ENCODE measurements at places on chromosomes 11 and 22.
A peak's percentile ranks its signal among the peaks of the same experiment; 100 is the strongest.

DNA sequence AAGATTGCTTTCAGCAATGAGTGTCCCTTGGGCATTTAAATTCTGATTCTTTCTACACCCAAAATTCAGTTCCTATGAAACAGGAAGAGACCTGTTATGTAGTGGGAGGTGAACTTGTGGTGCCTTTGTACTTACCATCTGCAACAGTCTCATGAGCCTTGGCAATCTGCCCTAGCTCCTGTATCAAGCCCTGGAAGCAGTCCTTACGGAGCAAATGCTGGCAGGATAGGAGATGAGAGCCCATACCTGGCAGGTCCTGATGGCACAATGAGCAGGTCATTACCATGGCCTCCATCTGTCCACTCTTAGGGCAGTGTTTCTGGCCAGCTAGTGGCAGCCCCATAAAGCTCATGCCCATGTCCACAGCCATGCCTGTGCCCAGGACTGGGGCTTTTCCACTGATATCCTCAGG is 10.8 kb downstream of the TRIM66 start:
- DNase-seq: peak; percentile 35

DNA sequence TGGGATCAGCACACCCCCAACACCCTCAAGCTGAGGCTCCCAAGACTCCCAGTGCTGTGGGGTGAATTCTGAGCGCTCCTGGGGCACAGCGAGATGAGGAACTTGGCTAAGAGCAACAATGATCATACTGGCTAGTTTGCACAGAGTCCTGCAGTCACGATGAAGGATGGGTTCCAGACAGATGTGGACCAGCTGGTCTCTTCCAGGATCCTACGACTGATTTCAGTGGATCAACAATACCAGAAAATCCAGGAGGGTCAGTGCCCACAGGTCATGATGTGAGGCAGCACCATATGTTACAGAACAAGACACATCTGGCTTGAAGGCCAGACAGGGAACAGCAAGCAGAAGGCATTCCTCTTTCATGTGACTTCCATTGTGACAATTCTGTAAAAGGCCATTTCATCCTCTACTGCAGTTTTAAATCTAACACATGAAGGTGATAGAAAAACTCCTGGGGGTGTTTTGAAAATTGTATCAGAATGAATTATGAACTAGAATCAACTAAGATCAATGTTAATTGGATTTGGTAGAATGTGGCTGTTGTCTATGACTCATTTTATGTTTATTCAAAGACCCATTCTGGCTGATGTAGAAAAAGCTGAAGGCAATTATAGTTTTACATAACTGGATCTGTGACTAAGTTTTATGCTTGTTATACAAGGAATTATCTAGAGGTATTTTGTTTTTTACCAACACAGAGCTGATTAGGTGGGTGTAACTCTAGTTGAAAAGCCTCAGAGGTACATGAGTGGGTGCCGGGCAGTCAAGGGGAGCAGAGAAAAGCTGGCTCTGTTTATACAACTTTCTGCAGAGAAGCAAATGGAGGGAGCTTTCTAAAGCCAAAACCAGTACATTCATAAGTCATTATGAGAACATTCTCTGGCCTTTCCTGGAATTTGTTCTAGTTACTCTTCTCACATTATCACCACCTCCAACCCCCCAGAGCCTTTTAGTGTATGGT is 29.1 kb downstream of the OR52K1 start:
- DNase-seq: no peak

GRCh38 chr11:118048472-118049370 is 28.2 kb upstream of the TMPRSS4 start:
- no peak for DNase-seq

DNA sequence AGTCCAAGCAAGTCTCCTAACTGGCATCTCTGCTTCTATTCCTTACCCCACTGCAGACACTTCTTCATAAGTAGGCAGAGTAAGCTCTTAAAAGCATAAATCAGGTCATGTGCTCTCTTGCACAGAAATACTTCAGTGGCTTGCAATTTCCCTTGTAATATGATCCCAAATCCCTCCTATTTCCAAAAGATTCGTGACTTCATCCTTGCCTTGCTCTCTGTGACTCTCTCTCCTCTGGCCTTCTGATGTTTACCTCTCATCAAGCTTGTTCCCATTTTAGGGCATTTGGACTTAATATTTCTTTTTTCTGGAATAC is 37.4 kb upstream of the NCR3LG1 start:
- no peak for DNase-seq

DNA sequence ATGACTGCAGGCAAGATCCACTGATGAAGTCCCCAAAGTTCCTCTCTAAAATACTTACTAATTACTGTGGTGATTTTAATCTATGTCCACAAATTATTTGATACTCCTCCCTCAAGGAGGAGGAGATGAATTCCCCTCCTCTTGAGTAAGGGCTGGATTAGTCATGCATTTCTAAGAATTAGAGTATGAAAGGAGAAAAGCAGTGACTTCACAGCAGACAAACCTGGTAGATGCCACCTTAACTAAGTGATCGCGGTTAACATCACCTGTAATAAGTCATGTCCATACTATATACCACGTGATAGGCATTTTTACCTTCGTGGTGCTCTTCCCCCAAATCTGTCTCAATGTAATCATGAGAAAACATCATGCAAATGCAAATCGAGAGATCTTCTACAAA is 52.0 kb upstream of the TSPAN18 start:
- no peak for DNase-seq

DNA sequence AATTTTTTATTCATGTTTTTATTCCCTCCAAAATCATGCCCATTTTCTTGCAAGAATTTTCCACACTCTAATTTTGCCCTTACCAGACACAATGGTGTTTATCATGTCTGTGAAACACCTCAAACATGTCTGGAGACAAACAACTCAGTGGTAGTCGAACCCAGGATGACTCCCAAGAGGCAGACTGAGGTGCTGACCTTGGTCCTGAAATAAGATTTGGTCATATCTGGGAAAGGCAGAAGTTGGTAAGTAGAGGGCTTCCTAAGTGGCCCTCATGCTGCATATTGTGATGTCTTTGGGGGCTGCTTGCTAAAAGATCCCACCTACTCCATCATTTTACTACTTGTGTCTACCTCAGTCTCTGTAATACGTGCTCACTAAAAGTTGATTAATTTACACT is 369.4 kb upstream of the ISX start:
- no peak for DNase-seq

DNA sequence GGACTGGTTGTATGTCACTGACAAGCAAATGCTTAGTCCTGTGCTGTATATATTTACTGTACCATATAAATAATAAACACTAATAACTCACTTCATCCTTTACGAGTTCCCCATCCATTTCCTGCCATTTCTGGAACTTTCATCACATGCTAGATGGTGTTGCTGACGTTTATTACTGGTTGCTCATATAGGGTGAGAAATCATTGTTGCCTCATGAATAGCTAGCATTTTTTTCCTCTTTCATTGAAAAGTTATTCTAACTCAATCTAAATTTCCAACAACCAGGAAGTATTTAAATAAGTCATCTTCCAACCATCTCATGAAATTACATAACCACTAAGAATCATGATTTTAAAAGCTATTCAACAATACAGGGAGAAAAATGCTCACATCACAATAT is 88.6 kb upstream of the RCN1 start:
- no peak for DNase-seq

DNA sequence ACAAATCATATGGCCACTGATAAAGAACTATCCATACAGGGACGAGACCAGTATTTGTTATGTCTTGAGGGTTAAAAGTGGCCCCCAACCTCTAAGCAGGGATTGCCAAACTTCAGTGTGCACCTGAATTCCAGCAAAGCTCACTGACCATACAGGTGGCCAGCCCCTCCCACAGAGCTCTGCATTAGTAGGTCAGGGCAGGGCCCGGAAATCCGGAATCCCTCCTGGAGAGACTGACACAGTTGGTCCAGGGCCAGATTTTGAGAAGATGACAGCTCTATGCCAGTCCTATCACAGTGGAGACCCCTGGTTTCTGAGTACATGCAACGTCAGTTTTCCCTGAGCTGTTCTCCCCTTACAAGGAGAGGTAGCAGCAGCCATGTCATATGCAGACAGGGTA is 20.8 kb downstream of the VPS37C start:
- no peak for DNase-seq

- no peak for DNase-seq
These were observed 29.1 kb upstream of the LMO2 start for GRCh38 chr11:33920838-33921613.

- no peak for DNase-seq
These were observed 1303.9 kb downstream of the BRD1 start for GRCh38 chr22:48523761-48524160.

- DNase-seq: peak; percentile 35
These were observed 28.4 kb downstream of the KIAA0930 start for GRCh38 chr22:45212306-45212709.

DNA sequence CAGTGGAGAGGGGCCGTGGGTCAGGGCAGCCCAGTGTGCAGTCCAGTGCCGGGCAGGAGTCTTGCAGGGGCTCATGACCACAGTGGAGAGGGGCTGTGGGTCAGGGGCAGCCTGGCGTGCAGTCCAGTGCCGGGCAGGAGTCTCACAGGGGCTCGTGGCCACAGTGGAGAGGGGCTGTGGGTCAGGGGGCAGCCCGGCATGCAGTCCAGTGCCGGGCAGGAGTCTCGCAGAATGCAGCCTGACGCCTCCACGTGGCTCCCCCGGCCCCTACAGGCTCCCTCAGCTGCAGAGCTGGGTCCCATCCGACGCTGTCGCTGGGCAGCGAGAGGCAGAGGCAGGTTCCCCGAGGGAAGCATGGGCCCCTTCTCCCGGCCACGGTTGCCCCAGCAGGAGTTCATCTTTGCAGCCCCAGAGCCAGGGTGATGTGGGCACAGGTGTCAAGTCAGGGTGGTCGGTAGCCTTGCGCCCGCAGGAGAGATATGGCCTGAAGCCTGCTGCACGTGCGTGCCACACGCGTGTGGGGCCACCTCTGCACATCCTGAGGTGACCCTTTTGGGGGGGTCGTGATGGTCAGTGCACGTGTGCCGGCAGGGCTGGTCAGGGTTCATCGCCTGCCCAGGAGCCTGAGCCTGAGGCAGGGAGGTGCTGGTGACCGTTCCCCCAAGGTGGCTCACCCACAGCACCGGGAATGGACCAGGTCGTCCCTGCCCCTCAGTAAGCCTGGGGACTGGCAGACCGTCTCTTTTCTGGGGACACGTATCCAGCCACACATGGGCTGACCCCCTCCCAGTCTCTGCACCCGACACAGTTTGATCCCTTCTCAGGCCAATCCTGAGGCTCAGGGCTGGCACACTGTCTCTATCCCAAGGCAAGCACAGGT is 2.9 kb downstream of the IFITM5 start:
- DNase-seq: no peak

DNA sequence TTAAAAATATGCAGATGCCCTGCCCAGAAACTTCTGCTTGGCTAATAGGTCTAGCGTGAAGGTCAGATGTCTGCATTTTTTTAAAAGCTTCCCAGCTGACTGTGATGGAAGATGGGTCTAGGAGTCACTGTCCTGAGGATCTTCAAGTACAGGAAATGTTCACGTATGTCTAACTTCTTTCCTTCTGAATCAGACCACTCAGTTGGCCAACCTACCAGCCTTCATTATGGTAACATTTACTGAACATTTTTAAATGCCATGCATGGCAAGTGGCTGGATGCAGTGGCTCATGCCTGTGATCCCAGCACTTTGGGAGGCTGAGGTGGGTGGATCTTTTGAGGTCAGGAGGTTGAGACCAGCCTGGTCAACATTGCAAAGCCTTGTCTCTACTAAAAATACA is 1.1 kb upstream of the PRG2 start:
- no peak for DNase-seq

DNA sequence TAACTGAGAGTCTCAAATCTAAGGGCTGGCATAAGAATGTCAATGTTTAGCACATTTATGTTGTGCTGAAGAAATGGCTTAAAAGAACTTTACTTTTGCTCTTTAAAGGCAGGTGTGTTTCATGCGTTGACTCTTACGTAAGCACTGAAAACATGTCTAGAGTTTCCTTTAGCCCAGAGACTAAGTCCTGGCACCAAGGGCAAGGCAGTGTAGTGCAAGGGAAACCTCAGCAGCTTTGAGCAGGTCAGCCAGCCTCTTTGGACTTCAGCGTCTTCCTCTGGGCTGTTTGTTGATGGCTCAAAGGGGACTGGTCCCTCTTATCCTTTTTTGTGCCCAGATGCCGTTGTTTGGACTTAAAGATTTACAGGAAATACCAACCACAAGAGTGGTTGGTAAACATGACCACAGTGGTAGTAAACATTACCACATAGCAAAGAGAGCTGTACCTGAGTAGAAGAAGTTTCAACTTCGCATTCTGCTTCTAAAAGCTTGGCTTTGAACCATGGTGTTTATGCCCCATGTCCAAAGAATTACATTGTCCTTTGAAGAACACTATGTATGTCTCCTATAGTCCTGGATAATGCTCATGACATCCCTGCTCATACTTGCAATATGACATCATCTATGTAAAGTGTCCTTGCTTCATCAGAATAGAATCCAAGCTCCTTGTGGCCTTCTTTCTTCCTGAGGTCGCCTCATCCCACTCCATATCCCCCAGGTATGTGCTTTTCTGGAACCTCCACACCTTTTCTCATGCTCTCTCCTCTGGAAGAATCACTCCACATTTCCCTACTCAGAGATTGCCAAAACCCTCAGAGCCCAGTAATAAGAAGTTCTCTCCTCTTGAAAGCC is 23.5 kb downstream of the TENM4 start:
- DNase-seq: no peak

DNA sequence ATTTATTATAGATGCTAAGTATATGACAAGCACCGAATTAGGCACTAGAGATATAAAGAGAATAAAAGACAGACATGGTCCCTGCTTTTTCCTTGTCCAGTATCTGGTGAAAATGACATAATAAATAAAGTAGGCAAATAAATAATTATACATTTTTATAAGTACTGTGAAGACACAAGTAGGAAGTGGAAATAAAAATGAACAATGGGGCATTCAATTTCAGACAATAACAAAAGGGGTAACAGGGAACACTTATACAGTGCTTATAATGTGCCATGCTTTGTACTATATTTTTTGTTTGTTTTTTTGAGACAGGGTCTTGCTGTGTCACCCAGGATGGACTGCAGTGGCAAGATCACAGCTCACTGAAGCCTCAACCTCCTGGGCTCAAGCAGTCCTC is 4.3 kb downstream of the KBTBD3 start:
- DNase-seq: no peak

- DNase-seq: no peak
These were observed 52.5 kb downstream of the TPCN2 start for GRCh38 chr11:69101115-69101791.

GRCh38 chr11:94697156-94697555 is 71.0 kb upstream of the AMOTL1 start:
- DNase-seq: no peak

- no peak for DNase-seq
These were observed 41.1 kb downstream of the PACS1 start for GRCh38 chr11:66111158-66111557.

- DNase-seq: no peak
These were observed 94.8 kb upstream of the RTL6 start for GRCh38 chr22:44592824-44593148.

DNA sequence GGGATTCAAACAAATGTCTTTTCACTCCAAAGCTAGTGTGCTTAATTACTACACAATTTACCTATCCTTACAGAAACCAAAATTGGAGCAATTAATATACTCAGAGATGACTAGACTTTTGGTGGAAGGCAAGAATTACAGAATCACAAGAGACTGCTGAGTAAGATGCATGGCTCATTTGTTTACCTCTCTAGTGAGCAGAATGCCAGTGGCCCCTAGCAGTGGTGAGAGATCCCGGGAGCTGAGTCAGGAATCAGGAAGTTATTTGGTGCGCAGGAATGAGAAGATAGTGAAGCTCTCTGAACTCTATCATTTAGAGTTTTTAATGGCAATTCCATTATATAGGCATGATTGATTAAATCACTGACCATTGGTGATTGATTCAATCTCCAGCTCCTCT is 188.9 kb upstream of the SESN3 start:
- DNase-seq: no peak

GRCh38 chr11:17267576-17267975 is 9.0 kb upstream of the NUCB2 start:
- no peak for DNase-seq
